SK-N-SH (cell line): ENCODE measurements at places on chromosomes 1 and 21. TPM values are rescaled to one million over a fixed set of nuclear protein-coding genes. Genes with fewer than 3 reads are reported as not detected.

DNA sequence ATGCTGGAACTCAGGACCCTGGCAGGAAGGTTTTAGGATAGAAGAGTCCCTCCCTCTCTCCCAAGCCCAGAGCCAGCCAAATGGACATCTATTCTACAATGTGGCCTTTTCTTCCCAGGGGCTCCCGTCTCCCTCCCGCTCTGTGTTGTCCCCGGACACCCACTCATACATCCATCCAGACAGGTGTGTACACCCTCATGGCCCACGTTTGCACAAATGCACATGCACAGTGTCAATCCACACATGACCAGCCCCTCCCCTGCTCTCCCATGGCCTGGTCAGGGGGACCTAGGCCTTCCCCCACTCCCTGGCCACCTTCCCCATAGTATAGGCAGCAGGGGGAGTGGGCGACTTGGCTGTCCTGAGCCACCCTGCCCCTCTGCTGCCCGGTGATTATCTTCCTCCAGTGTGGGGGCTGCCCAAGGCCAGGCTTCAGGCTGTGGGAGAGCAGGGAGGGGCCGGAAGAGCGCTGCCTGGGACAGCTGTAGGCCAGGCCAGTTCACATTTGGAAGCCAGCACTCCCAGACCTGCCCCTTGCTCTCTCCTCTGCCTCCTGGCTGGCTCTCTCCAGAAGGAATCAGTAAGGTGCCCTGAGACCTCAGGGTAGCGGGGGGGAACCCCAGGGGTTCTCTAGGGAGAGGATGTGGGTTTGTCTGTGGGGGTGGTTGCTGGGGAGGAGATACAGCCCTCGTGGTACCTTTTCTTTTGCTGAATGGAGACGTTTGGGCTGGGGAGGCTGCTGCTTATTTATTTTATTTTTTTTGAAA, 4.1 kb upstream of the PTPN7 start:
- DNase-seq, result no peak
- no peaks in the 10 kb centered on the region for H3K27me3 ChIP-seq
- no peak overlapping the region for H3K4me3 ChIP-seq
- H3K27ac ChIP-seq, result no peak overlapping the region

DNA sequence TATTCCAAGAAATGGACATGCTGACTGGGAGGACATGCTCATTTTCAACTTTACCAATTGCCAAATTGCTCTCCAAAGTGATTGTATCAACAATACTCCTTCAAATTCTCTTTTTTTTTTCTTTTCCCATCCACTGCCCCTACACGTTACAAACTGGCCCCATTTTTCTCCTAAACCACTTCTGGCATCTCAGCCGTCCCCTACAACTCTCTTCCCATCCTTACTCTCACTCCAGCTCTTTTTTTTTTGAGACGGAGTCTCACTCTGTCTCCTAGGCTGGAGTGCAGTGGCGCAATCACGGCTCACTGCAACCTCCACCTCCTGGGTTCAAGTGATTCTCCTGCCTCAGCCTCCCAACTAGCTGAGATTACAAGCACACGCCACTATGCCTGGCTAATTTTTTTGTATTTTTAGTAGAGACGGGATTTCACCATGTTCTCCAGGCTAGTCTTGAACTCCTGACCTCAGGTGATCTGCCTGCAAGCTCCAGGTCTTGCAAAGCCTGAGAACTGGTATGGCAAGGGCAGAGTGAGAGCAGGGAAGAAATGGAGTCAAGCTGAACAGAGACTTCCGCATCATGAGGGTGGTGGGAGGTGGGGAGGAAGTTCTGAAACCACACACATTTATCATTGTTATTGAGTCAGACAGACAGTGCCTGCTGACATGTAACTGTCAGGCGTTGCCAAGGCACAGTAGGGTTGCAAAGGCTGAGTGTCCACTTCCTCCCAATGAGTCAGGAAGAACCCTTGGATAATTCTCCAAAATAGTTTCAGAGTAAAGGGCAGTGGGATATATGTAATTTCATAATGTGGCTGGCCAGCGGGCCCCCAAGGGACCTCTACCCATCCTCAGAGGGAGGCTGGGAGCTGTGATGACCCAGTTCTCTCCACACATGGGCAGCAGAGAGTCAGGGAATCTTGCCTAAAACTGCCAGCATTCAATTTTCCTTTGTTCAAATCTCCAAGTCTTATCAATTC, 17.4 kb downstream of the CELA3A start:
- no peaks in the 10 kb centered on the region for H3K36me3 ChIP-seq
- no peak overlapping the region for H3K4me3 ChIP-seq
- no peaks in the 10 kb centered on the region for H3K4me1 ChIP-seq
- no peak for DNase-seq
- peak overlapping the region; percentile 54 for H3K27ac ChIP-seq

The CSF3R gene
- not detected in 2 replicates for polyA plus RNA-seq

DNA sequence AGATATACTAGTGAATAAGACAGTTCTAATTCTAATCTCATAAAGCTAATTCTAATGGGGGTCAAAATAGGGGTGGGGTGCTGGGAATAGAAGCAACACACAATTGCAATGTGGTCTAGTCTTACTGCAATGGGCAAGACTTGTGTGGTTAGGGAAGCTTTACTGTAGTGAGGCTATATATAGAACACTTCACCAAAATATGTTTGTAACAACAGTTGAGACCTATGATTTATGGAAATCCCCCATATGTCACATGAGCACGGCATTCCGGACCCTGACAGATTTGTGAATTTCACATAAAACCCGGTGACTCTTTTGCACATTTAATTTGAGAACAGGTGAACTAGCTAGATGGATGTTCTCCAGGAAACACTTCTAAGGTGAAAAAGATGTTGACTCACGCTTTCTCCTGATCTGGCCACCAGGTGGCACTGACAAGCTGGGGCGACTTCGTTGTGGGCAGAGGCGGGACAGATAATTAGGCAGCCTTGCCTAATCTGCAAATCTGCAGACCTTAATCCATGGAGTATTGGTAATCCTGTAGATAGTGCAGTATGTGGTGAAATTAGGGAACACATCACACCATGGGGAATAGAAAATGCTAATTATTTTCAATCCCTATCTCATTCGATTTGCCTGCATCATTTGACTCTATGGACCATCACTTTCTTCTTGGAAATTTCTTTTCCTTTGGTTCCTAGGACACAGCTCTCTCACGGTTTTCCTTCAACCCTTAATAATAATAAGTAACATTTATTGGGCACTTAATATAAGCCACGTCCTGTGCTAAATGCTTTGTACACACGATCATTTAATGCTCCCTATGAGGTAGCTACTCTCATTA, 37.7 kb downstream of the KIAA0040 start:
- H3K4me3 ChIP-seq, result no peak overlapping the region
- H3K4me1 ChIP-seq, result no peaks in the 10 kb centered on the region
- H3K36me3 ChIP-seq, result no peaks in the 10 kb centered on the region

DNA sequence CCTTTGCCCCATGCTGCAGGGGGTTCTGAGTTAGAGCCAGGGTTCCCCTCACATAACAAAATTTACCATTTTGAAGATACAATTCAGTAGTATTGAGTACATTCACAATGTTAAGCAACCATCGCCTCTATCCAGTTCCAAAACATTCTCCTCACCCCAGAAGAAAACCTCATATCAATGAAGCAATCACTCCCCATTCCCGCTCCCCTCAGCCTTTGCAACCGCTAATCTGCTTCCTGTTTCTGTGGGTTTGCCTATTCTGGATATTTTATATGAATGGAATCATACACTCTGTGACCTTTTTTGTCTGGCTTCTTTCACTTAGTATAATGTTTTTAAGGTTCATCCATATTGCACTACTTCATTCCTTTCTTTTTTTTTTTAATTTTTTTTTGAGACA, 32.9 kb downstream of the SERINC2 start:
- no peak overlapping the region for H3K4me3 ChIP-seq
- no peaks in the 10 kb centered on the region for H3K27me3 ChIP-seq
- no peak for DNase-seq
- H3K27ac ChIP-seq, result no peak overlapping the region

DNA sequence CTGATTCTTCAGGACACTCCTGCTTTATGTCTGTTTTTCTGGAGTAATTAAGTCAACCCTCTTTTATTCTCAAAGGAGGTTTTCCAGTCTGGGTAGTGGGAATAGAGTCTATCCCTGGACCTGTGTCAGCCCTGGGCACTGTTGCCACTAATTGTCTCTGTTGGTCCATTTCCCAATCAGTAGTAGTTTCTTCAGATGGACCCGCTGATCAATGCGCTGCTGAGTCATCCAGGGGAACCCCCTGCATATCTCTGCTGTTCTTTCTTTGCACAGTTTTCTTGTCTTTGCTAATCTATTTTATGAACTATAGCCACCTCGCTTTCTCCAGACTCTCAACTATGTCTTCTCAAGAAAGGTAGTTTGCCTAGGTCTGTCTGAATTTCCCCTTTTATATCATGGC, 82.5 kb downstream of the TNNI3K start:
- H3K4me1 ChIP-seq, result no peaks in the 10 kb centered on the region
- no peaks in the 10 kb centered on the region for H3K36me3 ChIP-seq
- no peak overlapping the region for H3K4me3 ChIP-seq

The CNKSR1 gene
- polyA plus RNA-seq, result 0.49 and 0.58 TPM in 2 replicates

The CASQ2 gene
- not detected in 2 replicates for polyA plus RNA-seq

The HNRNPCL1 gene
- polyA plus RNA-seq, result not detected in 2 replicates

DNA sequence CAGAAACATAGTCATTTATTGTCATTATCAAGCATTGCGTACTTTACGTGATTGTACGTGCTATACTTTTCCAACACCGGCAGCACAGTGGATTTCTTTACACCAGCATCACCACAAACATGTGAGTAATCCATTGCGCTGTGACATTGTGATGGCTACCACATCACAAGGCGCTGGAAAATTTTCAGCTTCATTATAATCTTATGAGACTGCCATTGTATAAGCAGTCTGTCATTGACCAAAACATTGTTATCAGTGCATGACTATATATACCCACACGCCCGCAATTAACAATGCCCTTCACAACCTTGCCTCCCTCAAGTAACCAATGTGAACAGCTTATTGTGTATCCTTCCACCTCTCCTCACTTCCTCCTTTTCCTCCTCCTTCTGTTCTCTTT, 137.6 kb downstream of the ZZZ3 start:
- H3K4me1 ChIP-seq, result peaks cover 3% of the 10 kb centered on the region
- no peaks in the 10 kb centered on the region for H3K27me3 ChIP-seq
- no peak for DNase-seq
- H3K36me3 ChIP-seq, result no peaks in the 10 kb centered on the region
- H3K27ac ChIP-seq, result no peak overlapping the region
